ENCODE measurements at places on chromosomes 2 and 18. TPM values are rescaled to one million over a fixed set of nuclear protein-coding genes. Genes with fewer than 3 reads are reported as not detected.

GRCh38 chr2:186716899-186717298 is 23.0 kb downstream of the FAM171B start:
- no peak for DNase-seq

- peak; percentile 63 for DNase-seq
Observed at GRCh38 chr2:62197011-62197924, 1.4 kb downstream of the B3GNT2 start.

DNA sequence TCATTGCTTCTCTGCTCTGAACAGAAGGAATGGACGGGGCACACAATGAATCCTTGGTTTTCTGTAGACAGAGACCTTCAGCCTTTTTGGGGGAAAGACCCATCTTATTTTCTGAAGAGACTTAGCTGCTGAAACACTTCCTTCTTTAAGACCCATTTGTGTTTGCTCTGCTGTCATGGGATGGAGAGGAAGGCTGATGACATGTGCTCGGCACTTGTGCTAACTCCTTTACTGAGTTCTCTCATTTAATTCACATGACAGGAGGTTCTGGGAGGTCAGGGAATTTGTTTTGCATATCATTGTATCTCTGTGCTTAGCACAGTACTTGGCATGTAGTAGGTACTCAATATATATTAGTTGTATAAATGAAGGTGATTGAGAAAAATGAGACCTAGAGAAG is 39.0 kb downstream of the OXER1 start:
- DNase-seq: no peak

DNA sequence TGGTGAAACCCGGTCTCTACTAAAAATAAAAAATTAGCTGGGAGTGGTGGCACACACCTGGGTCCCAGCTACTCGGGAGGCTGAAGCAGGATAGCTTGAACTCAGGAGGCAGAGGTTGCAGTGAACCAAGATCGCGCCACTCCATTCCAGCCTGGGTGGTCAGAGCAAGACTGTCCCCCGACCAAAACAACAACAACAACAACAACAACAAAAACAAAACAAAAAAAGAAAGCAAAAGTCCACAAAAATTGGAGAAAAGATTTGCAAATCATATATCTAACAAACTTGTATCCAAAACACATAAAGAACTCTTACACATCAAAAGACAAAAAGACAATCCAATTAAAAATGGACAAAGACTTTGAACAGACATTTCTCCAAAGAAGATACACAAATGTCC is 10.4 kb downstream of the PPM1G start:
- DNase-seq: no peak

- DNase-seq: no peak
Observed at GRCh38 chr2:230929381-230930148, 4.5 kb upstream of the GPR55 start.

GRCh38 chr2:63712748-63713147 is 124.0 kb downstream of the MDH1 start:
- peak; percentile 73 for DNase-seq

The PID1 gene
- 8.5 TPM for total RNA-seq

The ACADL gene
- total RNA-seq: 0.13 TPM

The KLF7 gene
- 12.2 TPM for total RNA-seq
